Large intestine (tissue), 12 donors: ENCODE measurements at places on chromosomes 2 and 18.

- no peak for DNase-seq
These were observed 11.2 kb downstream of the ASPRV1 start for GRCh38 chr2:69950241-69950640.

DNA sequence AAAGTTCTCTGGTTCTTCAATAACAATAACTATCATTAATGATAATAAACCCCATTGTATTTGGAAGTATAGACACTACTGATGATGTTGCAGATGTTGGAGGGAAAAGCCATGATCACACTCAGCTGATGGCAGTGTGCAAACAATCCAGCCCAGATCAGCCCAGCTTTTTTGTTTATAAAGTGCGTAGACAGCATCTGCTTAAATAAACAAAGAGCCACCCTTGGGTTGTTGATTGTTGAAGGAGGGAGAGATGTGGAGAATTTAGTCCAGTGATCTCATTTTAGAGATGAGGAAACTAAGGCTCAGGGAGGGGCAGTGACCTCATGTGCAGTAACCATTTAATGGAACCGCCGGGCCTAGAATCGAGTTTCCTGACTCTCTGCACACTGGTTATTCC, 56.0 kb upstream of the MEX3C start:
- DNase-seq = no peak

GRCh38 chr2:64036034-64036705, 16.9 kb upstream of the VPS54 start:
- DNase-seq = no peak

- DNase-seq = no peak
These were observed 18.4 kb downstream of the TFCP2L1 start for GRCh38 chr2:121266543-121267106.

DNA sequence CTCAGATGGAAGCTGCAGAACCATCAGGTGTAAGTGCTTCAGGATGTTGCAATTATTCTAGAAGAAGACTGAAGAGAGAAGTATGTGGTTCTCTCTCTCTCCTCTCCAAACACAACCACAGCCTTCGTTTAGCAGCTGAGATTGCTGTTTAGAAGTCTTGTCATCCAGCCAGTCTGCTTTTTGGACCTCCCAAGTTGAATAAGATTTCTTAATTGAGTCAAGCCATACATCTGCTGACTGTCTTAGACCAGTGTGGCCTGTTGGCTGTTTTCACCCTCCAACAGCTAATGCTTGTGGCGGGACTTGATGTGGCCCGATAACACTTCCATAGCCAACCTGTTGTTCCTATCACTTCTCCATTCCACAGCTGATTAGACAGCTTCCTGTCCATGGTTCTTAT, 91.3 kb upstream of the TMEM17 start:
- DNase-seq = no peak

DNA sequence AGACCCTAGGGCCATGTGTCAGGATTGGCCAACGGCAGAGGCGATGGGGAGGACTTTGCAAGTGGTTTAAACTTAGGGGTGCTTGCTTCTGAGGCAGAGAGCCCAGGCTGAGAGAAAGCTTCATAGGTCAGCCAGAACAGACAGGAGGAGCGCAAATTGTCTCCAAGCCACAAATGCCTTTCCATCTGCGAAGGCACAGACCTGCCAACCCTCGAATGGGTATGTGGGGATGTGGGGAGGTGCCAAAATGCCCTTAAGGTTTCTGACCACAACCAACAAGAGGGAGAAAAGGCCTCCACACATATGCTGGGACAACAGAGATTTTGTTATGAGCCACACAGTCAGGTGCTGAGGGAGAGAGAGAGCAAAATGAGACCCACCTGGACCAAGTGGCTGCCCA, 283.6 kb downstream of the CYP26B1 start:
- no peak for DNase-seq

- DNase-seq = no peak
These were observed 99.0 kb downstream of the RBBP8 start for GRCh38 chr18:23032030-23032582.

DNA sequence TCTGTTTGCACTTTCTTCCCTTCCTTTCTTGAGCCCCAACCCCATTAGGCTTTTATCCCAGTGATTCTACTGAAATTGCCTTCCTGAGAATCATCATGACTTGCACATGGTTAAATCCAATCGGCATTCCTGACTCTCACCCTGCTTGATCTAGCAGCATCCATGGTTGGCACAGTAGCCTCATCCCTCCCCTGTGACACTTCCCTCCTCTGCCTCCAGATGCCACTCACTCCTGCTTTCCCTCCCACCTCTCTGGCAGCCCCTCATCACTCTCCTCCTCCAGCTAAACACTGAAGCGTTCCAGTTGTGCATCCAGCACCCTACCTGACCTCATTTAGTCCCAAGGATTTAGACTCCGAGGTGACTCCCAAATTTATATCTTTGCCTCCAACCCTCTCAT, 114.7 kb downstream of the GALNT14 start:
- DNase-seq = no peak

GRCh38 chr2:105671156-105671555, 73.6 kb upstream of the NCK2 start:
- DNase-seq = no peak

DNA sequence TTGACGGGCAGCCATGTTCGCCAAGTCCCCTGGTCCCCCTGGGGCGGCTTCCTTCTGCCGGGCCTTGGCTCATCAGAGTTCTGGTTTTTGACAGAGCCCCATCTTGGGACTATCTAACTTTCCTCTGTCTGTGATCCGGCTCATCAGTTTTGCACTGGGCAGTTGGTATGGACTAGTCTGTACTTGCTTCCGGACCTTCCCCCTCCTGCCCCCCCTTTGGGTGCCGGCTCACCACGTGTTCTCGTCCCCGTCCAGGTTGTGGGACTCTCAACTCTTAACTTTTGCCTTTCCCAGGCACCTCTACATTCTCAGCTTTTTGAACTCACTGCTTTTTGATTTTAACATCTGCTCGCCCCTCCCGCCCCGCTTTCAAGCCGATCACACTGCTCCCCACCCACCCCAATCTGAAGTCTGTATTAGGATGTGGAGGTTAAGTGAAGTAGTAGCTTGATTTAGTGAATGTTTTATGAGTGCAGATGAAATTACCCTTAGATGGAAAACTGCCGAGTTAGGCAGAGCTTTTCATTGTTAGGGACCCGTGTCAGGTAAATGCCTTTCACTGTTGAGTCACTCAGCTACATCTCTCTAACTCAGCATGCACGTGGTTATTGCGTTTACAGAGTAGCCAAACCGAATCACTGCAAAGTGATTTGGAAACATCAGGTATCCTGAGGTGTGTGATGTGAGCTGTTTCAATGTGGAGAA, 874 bp downstream of the WDR43 start:
- DNase-seq = peak; percentile 11

DNA sequence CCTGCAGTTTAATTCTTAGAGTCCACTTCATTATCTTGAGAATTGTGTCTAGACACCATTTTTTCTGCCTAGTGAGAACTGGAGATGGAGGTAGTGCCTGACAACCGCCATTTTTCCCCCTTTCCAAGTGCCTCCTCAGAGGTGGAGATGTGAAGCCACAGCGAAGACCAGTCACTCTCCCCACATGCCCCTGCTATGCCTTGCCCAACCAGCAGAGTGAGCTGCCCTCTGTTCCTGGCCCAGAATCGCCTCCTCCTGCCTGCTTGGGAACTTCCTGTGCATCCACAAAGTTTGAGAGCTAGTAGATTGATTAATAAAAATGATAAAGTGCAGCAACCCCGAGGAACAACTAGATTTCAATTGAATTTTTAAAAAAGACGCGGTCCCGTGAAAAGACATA, 123.3 kb downstream of the CLIP4 start:
- no peak for DNase-seq

DNA sequence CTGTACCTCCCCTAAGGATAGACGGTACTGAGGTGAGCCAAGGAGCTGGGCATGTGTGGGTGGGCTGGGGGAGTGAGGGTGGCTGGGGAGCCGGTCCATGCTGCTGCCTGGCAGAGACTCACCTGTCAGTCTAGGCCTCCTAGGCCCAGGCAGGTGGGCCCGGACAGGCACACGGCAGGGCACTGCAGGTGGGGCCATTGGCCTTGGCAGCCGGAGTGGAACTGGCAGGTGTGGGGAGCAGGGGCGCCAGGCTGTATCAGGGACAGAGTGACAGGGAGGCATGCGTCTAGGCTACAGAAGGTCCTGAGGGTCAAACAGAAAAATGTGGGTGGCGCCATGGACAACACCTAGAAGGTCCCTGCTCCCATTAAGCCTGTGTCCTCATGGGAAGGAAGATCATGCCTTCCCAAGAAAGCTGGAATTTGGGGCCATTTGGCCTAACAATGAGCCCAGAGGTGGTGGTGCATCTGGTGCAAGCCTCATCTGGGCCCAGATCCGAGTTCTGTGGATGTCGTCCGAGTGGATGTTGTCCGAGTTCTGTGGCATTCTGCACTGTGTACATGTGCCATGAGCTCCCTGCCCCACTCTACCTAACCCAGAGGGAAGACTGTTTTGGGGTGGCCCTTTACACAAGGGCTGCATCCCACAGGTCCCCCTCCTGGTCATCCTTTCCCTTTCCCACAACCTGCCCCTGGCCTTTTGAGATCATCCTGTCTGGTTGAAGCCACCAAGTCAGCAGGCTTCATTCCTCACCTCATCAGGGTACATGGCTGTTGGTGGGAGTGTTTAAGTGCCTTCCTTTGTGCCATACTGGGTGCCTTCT, 249.7 kb downstream of the GLI2 start:
- no peak for DNase-seq

GRCh38 chr2:25951071-25951547, 31.2 kb downstream of the KIF3C start:
- peak; percentile 76 for DNase-seq

- no peak for DNase-seq
These were observed 178.2 kb upstream of the RASGRP3 start for GRCh38 chr2:33298233-33298632.

DNA sequence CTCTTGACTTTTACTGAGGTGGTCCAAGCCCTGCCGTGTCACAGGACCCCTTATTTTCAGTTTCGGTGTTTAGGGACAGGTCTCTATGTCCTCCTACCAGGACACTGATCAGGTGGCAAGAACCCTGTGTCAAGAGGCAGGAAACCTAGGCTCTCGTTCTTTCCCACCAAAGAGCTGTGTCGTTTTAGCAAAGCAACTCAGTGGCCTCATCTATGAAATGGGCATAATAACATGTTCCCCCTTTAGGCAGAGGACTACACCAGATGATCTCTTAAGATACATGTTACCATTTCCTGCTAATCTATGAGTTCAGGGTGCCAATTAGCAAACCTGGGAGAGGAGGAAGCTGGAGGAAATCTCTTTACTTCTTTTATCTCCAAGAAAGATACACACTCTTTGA, 1.9 kb downstream of the RAB31 start:
- DNase-seq = no peak

DNA sequence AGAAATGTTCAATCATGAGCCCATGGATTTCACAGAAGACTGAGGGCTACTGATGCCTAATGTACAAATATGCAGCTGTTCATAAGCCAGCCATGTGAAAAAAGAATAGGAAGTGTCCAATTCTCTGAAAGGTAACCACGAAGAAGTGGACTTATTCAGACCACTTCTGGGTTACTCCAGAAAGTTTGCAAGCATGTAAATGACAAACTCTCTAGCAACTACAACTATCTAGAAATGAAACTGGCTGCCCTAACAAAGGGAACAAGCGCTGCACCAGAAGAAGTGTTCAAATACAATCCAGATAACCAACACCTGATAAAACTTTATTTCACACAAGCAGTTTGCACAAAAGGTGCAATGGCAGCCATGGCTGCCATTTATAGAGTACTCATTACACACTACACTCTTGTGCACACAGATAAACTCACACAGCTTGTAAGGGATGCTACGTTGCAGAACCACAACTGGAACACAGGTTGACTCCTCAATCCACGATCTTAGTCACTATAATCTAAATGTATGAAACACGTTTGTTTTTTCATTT, 13.9 kb downstream of the MBOAT2 start:
- DNase-seq = no peak

DNA sequence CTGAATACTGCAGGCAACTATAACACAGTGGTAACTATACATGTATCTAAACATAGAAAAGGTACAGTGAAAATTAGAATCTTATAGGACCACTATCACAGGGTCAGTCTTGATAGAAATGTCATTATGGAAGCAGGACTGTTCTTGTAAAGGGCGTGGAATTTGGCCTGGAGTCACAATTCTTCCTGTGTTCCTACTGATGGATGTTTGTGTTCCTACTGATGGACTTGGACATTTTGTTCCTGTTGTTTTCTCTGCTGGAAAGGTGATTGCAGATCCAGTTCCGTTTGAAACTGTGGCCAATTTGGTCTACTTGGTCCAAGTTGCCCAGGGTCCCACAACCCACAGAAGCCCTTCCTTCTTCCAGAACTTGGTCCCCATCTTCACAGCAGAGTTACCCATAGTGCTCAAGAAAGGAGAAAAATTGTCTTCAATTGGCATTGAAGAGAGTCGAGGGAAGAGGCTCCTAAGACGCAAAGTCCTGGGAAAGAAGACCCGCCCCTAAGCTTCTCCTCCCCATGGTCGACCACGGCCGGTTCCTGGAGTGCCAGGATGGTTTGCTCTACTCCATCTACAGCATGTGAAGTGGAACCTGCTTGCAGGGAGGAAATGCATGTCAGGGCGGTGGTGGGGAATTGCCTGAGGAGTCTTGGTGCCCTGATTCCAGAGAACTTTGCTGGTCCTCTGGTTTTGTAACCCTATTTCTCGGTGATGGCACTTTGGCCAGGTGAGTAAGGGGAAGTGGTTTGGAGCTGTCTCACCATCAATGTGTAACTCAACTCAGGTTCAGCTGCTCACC, 102.8 kb upstream of the RAB12 start:
- no peak for DNase-seq

- DNase-seq = no peak
These were observed 931.7 kb upstream of the CELF4 start for GRCh38 chr18:38497266-38497665.

- no peak for DNase-seq
These were observed 16.3 kb upstream of the LTBP1 start for GRCh38 chr2:32930436-32930835.

DNA sequence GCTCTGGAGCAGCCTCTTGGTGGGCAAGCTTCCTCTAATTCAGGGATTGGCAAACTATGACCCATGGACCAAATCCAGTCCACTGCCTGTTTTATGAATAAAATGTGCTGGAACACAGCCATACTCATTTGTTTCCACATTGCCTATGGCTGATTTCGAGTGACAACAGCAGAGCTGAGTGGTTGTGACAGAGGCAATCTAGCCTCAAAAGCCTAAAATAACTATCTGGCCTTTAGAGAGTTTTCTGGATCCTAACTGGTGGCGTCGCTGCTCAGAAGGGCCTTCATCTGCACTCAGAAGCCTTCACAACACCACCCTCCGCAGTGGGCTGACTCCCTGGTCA, 147.1 kb downstream of the CCBE1 start:
- DNase-seq = no peak

GRCh38 chr2:186907897-186908296, 58.9 kb upstream of the ZSWIM2 start:
- DNase-seq = no peak

GRCh38 chr2:24711865-24712264, 81.3 kb downstream of the PTRHD1 start:
- DNase-seq = no peak

- no peak for DNase-seq
These were observed 44.1 kb upstream of the EPAS1 start for GRCh38 chr2:46252891-46253659.

DNA sequence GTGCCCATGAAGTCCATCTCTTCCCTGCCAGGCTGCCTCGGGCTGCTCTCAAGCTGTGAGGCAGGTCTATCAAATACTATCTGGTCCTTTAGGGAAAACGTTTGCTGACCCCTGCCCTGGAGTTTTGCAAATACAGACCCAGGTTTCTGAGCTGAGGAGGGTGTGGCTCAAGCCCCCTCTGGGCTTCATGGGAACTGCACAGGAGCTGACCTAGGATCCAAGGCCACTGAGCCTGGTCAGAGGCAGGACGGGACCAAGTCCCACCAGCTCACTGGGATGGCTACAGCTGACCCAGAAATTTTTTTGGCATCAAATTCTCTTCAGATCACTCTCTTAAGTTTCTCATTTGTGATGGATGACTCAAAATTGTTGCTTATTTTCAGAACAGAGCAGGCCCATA, 14.1 kb downstream of the ZNF516 start:
- DNase-seq = no peak
